Stimulated activated memory B cell treated with anti-CD40 and anti-IgM and Interleukin-4, amounts not matched to agents 10 μg/mL and 1 μg/mL and 100 μg/mL, for 72 hours (primary cell): ENCODE measurements at places on chromosomes 13 and 19.
A peak's percentile ranks its signal among the peaks of the same experiment; 100 is the strongest.

DNA sequence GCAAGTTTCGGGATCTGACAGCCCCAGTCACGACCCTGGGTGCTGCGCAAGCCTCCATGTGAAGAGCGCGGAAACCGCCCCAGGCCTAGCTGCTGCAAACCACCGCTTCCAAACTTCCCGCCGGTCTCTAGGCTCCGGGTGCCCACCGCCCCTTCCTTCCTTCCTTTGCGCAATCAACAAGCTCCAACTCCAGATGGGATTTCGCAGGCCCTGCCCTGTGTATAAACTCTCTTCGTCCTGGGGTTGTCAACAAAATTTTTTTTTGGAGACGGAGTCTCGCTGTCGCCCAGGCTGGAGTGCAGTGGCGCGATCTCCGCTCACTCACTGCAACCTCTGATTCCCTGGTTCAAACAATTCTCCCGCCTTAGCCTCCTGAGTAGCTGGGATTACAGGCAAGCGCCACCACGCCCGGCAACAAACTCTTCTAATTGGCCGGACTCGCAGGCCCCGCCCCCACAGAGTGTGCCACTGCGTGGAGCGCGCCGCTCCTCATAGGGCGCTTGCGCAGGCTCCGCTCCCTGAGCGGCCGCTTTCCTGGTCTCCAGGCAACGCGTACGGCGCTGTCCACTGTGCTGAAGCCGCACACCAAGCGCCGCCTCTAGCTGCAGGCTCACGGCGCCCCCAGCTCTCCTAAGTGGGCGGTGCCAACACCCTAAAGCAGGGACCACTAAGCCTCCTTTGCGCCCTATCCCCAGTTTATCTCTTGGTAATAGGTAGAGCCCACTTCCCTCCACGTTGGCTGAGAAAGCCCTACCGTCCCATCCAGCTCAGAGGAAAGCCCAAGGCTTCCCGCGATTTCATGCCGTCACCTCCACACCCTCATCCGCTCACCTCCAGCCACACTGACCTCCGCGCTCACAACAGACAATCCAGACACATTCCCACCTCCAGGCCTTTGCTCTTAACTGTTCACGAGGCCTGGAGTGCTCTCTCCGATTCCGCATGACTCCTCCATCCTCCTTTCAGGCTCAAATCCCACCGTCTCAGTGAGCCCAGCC, 5.5 kb upstream of the QTRT1 start:
- peak; percentile 95 for ATAC-seq

DNA sequence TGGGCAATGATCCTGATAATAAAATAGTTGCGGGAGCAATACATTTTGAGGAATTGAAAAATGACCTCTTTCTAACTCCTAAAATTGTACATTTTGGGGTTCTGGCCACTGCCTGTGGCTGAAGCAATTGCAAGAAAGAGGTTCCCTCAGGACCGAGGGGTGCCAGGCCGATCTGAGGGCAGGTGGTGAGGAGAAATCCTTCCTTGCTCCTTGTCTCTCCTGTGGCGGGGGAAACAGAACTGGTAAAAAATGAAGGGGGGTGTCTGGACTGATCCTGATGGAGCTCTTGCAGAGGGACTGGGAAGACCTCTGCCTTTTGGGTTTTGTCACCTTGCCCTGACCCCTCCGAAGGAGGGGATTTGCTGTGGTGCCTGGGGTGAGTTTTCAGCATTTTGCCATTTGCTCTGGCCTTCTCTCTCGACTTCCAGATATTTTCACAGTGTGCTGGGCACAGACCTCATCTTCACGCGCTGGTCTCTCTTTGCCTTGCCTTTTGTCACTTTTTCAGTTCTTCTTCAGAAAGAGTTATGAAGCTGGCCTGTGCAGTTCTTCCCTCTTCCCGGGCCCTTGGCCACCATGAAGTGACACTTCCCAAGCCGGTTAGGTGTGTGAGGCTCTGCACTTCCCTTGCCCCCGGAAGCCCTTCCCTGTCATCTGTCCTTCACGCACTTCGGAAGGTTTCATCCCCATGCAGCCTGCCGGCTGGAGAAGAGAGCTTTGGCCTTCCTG, 22.2 kb downstream of the NFIX start:
- ATAC-seq: no peak

DNA sequence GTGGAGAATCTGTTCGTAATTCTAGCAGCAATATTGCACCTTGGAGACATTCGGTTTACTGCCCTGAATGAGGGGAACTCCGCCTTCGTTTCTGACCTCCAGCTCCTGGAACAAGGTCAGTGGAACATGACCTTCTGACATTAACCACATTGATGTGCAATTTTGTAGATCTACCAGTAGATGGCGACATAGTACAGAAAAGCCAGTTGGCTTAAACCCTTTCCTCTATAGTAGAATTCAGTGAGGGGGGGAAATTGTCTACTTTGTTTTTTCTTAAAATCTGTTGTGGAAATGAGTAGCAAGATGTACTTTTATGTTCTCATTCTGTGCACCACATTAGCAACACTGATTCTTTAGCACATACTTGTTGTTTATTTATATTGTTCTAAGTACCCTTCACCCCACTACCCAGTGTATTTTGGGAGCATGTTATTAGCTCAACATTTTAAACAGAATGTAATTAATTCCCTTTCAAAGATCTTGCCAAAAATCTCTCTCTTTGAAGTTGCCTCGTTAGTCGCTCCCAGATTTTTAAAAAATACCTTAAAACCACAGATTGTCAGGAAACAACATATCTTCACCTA, 332.2 kb downstream of the MYO16 start:
- ATAC-seq: peak; percentile 72

DNA sequence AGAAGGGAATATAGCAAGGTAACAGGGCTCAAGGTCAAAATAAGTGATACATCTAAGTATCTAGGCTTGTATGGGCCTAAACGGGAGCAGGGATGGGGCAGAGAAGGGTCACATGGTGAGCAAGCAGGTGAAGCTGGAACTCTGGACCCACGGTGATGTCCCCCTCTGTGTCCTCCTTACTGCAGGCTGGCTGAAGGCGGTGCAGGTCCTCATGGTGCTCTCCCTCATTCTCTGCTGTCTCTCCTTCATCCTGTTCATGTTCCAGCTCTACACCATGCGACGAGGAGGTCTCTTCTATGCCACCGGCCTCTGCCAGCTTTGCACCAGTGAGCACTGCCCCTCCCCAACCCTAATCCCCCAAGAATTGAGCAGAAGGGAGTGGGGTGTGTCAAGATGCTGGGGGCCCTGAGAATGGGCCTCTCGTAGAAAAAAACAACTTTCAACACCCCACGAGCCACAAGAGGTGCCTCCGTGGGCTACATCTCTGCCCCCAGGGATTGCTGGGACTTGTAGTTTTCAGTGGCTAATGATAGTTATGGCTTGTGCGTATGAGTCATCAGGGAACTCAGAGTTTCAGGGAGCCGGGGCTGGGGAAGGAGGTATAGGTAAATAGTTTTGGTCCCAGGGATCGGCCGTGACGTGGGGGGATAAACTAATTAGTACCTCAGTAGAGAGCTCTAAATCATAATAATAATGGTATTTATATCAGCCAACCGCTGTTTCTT, 4.0 kb downstream of the EMP3 start:
- ATAC-seq: no peak
